ENCODE measurements at places on chromosomes 16 and 17.

DNA sequence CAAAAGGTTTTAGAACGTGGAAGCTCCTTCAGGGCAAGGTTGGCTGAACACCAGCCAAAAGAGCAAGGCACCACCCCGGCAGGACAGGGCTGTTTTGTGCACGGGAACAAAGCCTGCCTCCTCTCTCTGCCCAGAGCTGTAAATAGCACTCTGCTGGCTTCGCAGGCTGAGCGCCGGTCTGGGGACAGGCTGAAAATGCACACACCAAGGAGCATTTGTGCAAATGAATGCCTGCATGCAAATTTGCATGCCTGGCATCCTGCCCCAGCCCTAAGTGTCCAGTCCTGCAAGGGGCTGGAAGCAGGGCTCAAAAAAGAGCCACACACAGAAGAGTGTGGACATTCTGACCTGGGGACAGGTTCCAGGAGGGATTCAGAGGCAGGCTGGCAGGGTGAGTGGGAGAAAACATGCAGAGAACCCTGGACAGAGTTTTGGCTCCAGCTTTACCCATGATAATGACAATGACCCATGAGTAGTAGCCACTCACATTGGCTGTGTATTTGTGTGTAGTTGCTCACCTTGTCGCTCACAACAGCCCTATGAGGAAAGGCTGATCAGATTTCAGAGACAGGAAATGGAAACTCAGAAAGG lies 11.7 kb downstream of the ABAT start:
- no peak for DNase-seq

GRCh38 chr17:64177311-64178010 lies 47.5 kb upstream of the ERN1 start:
- no peak for DNase-seq

DNA sequence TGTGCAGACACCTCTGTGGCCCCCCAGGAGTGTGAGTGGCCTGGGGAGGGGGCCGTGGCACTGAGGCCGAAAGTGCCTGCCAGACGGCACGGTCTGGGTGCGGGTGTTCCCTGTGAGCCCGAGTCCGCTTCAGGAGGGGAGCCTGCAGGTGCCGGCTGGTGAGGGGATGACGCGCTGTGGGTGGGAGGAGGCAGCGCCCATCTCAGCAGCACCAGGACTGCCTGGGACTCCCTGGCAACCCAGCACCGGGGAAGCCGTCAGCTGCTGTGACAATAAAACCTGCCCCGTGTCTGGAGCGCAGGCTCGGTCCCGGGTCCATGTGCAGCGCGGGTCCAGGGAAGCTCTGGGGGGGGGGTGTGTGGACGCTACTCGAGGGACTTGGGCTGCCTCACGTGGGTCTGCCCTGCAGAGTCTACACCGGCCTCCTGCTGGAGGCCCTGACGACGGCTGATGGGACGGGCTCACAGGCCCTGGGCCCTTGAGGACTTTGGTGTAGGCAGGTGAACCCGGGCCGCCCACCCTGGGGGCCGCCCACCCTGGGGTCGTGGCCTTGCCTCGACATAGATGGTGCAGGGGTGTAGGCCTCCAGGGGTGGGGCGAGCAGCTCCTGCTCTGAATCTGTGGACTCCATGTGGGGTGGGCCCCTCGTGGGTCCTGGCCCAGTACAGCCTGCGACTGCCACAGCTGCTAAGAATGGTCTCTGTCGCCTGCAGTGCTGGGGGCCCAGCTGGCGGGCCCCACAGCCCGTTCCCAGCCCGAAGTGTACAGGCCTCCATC lies 5.9 kb upstream of the RAB40C start:
- no peak for DNase-seq

- no peak for DNase-seq
Observed at GRCh38 chr16:82329504-82330192, 159.6 kb upstream of the MPHOSPH6 start.

DNA sequence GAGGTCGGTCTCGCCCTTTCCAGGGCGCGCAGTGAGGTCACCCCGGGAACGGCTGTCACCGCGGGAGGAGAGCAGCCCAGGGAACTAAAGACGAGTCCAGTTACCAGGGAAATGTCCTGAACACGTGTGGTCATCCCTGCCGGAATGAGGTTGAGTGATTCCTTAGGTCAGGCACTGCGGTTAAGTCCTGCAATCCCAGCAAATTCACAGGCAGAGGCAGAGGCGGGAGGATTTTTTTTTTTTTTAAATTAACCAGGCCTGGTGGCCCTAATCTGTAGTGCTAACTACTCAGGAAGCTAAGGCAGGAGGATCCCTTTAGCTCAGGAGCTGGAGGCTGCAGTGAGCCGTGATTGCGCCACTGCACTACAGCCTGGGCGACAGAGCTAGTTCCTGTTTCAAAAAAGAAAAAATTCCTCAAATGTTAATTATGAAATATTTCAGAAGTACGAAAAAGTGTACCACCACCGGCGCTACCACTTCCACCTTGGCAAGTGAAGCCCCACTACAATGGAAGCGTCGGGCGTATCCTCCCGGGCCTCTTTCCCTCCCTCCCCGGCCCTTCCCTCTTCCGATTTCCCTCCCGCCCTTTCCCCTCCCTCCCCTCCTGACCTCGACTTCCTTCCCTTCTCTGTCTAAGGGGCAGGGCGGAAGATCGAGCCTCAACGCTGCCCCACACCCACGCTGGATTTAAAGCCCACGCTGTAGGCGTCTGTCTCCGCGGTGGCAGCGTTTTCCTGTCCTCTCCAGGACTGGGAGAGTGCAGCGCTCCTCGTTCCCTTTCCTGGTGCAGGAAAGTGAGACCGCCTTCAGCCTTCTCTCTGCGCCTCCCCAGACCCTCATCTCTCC lies 27.3 kb downstream of the SLFN11 start:
- DNase-seq, result peak; percentile 13

- DNase-seq, result no peak
Observed at GRCh38 chr17:9037736-9038135, 16.4 kb downstream of the NTN1 start.

- DNase-seq, result no peak
Observed at GRCh38 chr17:4759776-4760236, 11.9 kb upstream of the TM4SF5 start.

- DNase-seq, result no peak
Observed at GRCh38 chr16:16020291-16020690, 70.9 kb downstream of the ABCC1 start.

DNA sequence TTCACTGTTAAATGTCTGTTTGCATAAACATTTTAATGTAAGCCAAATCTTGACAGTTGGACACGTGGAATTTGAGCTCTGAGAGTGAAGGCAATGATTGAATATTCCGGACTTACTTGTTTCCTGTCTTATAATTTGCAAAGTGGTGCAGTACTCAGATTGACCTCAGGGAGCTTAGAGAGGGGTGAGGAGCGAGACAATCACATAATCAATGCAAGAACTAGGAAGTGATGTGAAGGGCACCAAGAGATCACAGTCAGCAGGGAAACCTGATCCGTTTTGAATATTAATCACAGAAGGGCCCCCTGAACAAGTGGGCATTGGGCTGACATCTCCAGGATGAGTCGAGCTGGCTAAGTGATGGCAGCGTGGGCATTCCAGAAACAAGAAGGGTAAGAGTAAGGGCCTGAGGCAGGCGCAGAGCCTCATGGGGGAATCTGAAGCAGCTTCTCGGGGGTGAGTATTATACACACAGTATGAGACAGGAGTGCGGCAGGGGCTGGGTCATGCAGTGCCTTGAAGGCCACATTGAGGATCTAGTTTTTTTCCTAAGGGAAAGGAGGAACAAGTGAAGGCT lies 26.1 kb downstream of the TEX2 start:
- no peak for DNase-seq

DNA sequence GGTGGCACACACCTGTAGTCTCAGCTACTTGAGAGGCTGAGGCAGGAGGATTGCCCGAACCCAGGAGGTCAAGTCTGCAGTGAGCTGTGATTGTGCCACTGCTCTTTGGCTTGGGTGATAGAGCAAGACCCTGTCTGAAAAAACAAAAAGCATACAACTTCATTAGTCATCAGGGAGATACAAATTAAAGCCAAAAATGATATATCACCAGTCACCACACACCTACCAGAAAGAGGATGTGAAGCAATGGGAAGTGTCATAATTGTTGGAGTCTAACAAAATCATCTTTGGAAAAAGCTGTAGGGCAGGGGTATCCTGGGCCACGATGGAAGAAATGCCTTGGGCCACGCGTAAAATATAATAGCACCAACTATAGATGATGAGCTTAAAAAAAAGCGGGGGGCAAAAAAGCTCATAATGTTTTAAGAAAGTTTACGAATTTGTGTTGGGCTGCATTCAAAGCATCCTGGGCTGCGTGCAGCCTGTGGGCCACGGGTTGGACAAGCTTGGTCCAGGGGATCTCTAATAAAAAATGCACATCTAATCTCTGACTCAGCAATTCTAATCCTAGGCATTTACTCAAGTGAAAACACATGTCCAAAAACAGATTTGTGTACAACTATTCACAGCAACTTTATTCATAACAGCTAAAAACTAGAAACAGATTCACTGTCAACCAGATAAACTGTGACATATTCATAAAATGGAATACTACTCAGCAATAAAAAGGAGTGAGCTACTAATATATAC lies 65.9 kb downstream of the HIC1 start:
- no peak for DNase-seq

DNA sequence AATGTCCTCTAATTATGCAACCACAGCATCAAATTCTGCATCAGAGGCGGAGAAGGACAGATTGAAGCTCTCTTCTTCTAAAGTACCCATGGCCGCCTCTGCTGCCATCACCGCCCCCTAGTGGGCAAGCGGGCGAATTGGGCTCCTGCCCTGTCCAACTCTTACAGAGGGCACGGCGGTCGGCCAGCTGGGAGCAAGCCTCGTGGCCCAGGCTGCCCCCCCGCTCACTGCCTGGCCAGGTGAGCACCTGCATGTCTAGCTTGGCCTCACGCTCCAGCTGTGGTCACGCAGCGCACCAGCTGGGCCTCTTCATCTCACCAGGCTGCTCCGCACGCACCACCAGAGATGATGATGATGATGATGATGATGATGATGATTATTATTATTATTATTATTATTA lies 146.1 kb upstream of the TOM1L1 start:
- no peak for DNase-seq

GRCh38 chr16:4795181-4795827 lies at the start of gene SMIM22:
TSS of gene SMIM22 (plus strand) at chr16:4795369. CDS start at chr16:4795735, 366 bp downstream.
- no peak for DNase-seq

- DNase-seq, result no peak
Observed at GRCh38 chr16:22285080-22285479, 12.1 kb upstream of the POLR3E start.

GRCh38 chr16:48831076-48831722 lies 221.2 kb upstream of the N4BP1 start:
- DNase-seq, result no peak
